ENCODE measurements at places on chromosomes 2 and 18.
A peak's percentile ranks its signal among the peaks of the same experiment; 100 is the strongest.

- DNase-seq = no peak
Measured at GRCh38 chr2:101710471-101711318, 13.2 kb downstream of the MAP4K4 start.

DNA sequence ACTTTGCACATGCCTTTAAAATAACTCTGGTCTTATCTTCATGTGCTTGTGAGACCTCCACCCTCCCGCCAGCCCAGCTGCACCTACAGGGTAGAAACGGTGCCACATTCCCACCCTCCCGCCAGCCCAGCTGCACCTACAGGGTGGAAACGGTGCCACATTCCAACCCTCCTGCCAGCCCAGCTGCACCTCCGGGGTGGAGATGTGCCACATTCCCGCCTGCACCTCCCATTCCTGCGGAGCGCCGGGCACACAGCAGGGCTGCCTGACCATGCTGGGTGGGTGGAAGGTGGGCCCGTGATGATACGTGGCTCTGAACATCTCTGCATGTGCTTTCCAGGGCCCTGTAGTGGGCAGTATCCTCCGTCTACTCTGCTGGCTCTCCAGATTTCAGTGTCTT lies 243.7 kb upstream of the PXDN start:
- no peak for DNase-seq

- DNase-seq = peak; percentile 69
Measured at GRCh38 chr18:37567061-37567993, 1.7 kb upstream of the CELF4 start.

DNA sequence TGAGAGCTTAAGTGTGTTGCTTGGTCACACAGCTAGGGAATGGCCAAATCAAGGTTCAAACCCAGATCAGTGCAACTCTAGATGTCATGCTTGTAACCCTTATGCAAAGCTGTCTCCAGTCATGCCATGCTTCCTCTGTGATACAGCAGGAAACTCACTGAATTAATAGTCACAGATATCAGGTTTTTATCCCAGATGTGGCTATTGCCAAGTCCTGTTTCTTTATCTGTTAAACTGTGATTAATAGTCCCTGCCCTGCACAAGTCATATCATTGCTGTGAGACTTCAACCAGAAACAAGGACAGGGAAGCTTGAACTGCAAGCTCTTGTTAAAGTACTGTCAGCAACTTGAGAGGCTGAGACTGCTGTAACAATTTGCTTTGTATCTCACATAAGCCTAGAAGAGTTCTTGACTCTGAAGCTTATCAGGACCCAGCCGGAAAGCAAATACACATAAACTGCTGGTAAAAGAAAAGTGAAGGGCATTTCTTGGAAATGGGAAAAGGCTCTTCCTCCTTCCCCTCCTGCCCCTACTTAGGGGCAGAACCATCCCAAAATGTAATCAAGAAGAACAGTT lies 609.0 kb downstream of the DCC start:
- DNase-seq = no peak

GRCh38 chr2:208239770-208240493 lies 14.9 kb downstream of the IDH1 start:
- DNase-seq = no peak

- DNase-seq = no peak
Measured at GRCh38 chr2:38554973-38555595, 47.6 kb downstream of the HNRNPLL start.

- DNase-seq = no peak
Measured at GRCh38 chr2:50606860-50607259, 425.1 kb downstream of the NRXN1 start.

DNA sequence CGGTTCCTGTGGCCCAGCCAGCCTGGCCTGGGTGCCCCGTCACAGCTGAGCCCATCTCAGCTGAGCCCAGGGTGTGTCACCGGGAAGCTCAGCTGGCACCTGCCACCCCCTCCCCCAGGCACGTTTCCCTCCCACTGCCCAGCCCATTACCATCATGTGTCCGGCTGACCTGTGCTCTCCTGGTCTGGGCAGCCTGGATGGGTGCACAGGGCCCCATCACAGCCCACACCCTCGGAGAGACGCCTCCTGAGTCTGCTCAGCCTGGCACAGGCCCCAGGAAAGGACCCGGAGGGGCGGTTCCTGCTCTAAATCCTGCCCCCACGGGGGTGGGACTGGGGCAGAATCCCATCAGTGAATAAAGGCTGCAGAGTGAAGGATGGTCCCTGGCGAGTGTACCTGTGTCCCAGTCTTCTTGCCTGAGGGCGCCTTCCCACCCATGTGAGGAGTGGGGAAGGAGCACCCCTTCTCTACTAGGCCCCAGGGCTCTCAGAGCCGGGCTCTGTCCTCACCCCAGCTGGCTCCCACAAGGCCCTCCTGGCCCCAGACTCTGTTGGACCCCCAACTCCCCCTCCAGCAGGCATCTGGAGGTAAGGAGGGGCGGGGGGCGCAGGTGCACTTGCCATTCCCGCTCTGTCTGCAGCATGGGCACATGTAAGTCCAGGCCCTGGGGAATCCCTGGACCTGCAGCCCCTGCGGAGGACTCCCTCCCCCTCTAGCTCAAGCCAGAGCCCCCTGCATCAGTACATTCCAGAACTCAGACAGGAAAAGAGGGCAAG lies 21.2 kb downstream of the GPC1 start:
- DNase-seq = no peak
